ENCODE measurements at places on chromosomes 11 and 22. TPM values are rescaled to one million over a fixed set of nuclear protein-coding genes. Genes with fewer than 3 reads are reported as not detected.

The C11orf97 gene
- total RNA-seq, result not detected

The MUC5AC gene
- total RNA-seq, result not detected

The SMC1B gene
- total RNA-seq, result not detected

The PDE2A gene
- total RNA-seq, result 12.1 TPM

The ARHGAP8 gene
- total RNA-seq, result not detected

The KCNE3 gene
- total RNA-seq, result 0.53 TPM

The ETS1 gene
- 96.7 TPM for total RNA-seq

The IGF2 gene
- total RNA-seq, result 1.2 TPM

The STK33 gene
- 1.1 TPM for total RNA-seq

The TRIM51 gene
- not detected for total RNA-seq

The NCR3LG1 gene
- total RNA-seq, result 25.0 TPM

The CHRM1 gene
- total RNA-seq, result not detected

All from thoracic aorta endothelial cell (primary cell).